Nephron progenitor cell (in vitro differentiated cells): ENCODE measurements at places on chromosomes 5 and 9.

DNA sequence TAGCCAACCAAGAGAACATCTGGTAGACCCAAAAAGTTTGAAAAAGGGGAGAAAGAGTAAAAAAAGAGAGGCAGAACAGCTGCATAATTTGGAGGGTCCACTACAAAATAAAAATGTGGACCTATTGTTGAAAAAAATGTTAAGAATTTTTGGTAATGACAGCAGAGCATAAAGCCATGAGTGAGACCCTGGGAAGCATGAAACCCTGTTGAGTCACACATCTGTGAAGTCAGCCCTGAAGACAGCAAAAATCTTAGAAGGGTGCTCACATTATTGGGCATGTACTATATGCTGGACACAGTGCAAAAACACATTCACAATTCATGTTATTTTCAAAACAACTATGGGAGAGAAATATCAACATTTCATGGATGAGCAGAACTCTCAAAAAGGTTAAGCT lies 56.4 kb upstream of the LIFR start:
- H3K27me3 ChIP-seq = no peaks in the 10 kb centered on the region
- DNase-seq = no peak
- no peak overlapping the region for H3K27ac ChIP-seq
- no peak overlapping the region for H3K4me3 ChIP-seq
- H3K4me1 ChIP-seq = peaks cover 26% of the 10 kb centered on the region
- no peaks in the 10 kb centered on the region for H3K36me3 ChIP-seq

DNA sequence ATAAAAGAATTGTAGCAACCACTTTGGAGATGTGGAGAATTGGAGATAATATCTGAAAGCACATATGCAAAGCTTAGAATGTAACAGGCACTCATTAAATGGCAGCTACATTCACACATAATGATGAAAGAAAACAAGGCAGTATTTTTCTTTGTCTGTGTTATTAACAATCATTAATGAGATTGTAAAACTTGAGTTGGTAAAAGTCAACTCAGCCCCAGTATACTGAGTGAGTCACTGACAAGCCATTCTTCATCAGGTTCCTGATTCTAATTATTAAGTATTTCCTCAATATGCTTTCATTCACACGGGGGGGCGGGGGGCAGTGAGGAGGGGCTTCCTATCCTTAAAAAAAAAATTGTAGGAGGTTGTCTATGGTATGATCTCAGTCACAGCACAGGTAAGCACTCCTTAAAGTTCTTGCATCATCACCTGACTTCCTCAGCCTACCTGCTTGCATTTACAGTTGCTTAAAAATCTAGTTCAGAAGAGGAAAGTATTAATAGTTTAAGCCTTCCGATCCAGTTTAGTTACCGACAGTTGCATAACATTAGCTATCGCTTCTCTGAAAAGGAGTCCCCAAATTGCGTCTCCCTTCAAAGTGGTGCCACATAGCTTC lies 379.8 kb downstream of the EFNA5 start:
- H3K27me3 ChIP-seq = peaks cover 3% of the 10 kb centered on the region
- peak overlapping the region; percentile 43 for H3K27ac ChIP-seq
- no peak for DNase-seq
- H3K36me3 ChIP-seq = no peaks in the 10 kb centered on the region
- H3K4me3 ChIP-seq = no peak overlapping the region

GRCh38 chr5:143646961-143647360 lies 165.0 kb upstream of the HMHB1 start:
- no peak for DNase-seq
- no peak overlapping the region for H3K4me3 ChIP-seq
- H3K27me3 ChIP-seq = peaks cover 7% of the 10 kb centered on the region
- H3K36me3 ChIP-seq = no peaks in the 10 kb centered on the region
- peak overlapping the region; percentile 68 for H3K27ac ChIP-seq
- H3K4me1 ChIP-seq = peaks cover 50% of the 10 kb centered on the region

DNA sequence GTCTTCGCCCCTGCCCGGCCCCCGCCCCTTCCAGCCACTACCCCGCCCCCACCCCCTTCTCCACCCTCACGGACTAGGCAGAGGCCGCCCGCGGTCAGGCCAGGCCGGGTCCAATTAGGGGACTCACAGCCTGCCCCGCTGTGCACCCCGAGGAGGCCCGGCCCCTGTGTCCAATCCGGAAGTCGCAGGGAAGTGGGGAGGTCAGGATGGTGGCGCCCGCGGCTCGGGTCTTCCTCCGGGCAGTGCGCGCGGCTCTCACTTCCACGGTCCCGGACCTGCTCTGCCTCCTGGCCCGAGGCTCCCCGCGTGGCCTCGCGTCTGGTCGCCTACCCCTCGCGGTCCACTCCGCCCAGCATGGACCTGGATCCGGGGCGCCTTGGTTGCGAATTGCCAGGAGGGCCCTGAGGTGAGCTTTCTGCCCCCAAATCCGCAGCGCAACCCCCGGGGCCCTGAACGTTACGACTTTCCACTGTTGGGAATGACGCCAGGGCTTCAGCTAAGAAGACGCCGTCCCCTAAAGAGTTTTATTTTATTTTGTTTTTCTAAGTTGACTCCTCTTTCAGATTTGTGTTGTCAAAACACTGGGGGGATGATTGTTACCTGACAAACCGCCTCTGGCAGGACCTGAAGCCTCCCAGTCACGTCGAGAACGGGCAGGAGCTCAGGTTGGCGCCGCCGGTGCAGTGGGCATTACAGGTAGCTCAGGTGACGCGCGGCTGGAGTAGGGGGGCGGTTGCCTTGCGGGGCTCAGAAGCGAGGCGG lies 763 bp upstream of the IRX2 start:
- H3K4me1 ChIP-seq = peaks cover 48% of the 10 kb centered on the region
- peak overlapping the region; percentile 79 for H3K4me3 ChIP-seq
- H3K27ac ChIP-seq = no peak overlapping the region
- H3K27me3 ChIP-seq = peaks cover 73% of the 10 kb centered on the region
- DNase-seq = no peak

- no peak overlapping the region for H3K4me3 ChIP-seq
- H3K27ac ChIP-seq = no peak overlapping the region
- H3K27me3 ChIP-seq = peaks cover 2% of the 10 kb centered on the region
- no peak for DNase-seq
These were observed 78.2 kb upstream of the HTR1A start for GRCh38 chr5:64040490-64040889.

DNA sequence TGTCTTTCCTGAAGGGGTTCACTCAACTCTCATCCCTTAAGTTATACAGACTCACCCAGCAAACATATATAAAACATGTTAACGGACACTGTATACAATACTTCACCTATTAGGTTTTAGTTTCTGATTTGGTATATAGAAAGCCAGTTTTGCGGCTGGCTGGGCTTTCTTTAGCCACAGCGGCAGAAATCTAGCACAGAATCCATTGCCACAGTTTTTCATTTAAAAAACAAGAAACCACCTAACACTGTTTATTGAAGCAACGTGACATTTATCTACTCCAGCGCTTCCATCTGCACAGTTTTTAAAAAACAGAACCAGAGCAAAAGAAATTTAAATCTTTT lies 67.3 kb downstream of the SNX30 start:
- DNase-seq = no peak
- peaks cover 8% of the 10 kb centered on the region for H3K36me3 ChIP-seq
- no peak overlapping the region for H3K27ac ChIP-seq

DNA sequence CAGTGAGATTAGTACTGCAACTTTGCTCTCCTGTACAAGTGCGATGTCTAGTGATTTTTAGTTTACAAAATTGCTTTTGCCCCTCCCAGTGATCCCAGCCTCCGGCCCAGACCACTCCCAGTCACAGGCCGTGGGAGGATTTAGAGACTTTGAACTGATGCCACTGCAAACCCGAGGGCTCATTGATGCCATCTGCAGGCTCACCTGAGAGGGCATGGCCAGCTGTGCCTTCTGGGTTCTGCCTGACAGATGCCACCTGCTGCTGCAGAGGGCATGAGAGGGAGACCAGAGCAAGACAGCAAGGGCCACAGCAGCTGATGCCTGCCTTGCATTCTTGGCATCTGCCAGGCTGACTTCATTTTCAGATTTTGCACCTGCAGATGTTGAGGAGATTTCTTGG lies 593.8 kb downstream of the CDK5RAP2 start:
- H3K27me3 ChIP-seq = peaks cover 22% of the 10 kb centered on the region
- no peaks in the 10 kb centered on the region for H3K4me1 ChIP-seq
- DNase-seq = no peak
- H3K36me3 ChIP-seq = no peaks in the 10 kb centered on the region
- H3K4me3 ChIP-seq = no peak overlapping the region

DNA sequence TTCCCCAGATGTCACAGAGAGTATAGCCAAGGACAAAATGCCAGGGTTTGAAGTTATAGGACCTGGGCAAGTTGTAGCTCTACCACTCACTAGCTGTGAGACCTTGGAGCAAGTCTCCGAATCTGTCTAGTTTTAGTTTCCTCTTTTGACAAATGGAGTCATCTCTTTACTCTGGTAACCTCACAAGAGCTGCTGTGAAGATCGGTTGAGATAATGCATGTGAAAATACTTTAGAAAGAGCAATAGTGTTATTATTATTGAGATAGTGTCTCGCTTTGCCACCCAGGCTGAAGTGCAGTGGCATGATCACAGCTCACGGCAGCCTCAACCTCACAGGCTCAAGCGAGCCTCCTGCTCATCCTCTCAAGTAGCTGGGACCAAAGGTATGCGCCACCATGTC lies 117.9 kb upstream of the NR5A1 start:
- no peak for DNase-seq
- H3K4me1 ChIP-seq = peaks cover 39% of the 10 kb centered on the region
- H3K4me3 ChIP-seq = no peak overlapping the region
- peaks cover 2% of the 10 kb centered on the region for H3K27me3 ChIP-seq

- no peak for DNase-seq
- H3K4me3 ChIP-seq = no peak overlapping the region
- H3K4me1 ChIP-seq = peaks cover 16% of the 10 kb centered on the region
- H3K27ac ChIP-seq = no peak overlapping the region
- H3K36me3 ChIP-seq = no peaks in the 10 kb centered on the region
- peaks cover 26% of the 10 kb centered on the region for H3K27me3 ChIP-seq
These were observed 111.5 kb upstream of the BASP1 start for GRCh38 chr5:17105744-17106418.

- no peaks in the 10 kb centered on the region for H3K36me3 ChIP-seq
- H3K4me3 ChIP-seq = no peak overlapping the region
- H3K27ac ChIP-seq = no peak overlapping the region
- no peaks in the 10 kb centered on the region for H3K4me1 ChIP-seq
- no peak for DNase-seq
These were observed 508.2 kb downstream of the CDK5RAP2 start for GRCh38 chr9:120071760-120072159.

- H3K4me1 ChIP-seq = peaks cover 29% of the 10 kb centered on the region
- H3K27ac ChIP-seq = no peak overlapping the region
- no peaks in the 10 kb centered on the region for H3K36me3 ChIP-seq
These were observed 54.7 kb downstream of the GAS1 start for GRCh38 chr9:86892576-86892975.

GRCh38 chr9:96089452-96090085 lies 212.4 kb downstream of the HSD17B3 start:
- no peak for DNase-seq
- H3K4me1 ChIP-seq = peaks cover 55% of the 10 kb centered on the region
- no peak overlapping the region for H3K4me3 ChIP-seq
- no peak overlapping the region for H3K27ac ChIP-seq
- peaks cover 8% of the 10 kb centered on the region for H3K27me3 ChIP-seq
- peaks cover 13% of the 10 kb centered on the region for H3K36me3 ChIP-seq

GRCh38 chr5:43000111-43000840 lies 39.8 kb downstream of the ANXA2R start:
- H3K27ac ChIP-seq = no peak overlapping the region
- H3K4me3 ChIP-seq = peak overlapping the region; percentile 77
- peaks cover 100% of the 10 kb centered on the region for H3K27me3 ChIP-seq
- H3K4me1 ChIP-seq = peaks cover 15% of the 10 kb centered on the region
- peak; percentile 66 for DNase-seq

GRCh38 chr5:72790186-72790585 lies 26.3 kb upstream of the TNPO1 start:
- H3K4me1 ChIP-seq = no peaks in the 10 kb centered on the region
- H3K27ac ChIP-seq = no peak overlapping the region
- no peak overlapping the region for H3K4me3 ChIP-seq
- H3K27me3 ChIP-seq = peaks cover 4% of the 10 kb centered on the region

DNA sequence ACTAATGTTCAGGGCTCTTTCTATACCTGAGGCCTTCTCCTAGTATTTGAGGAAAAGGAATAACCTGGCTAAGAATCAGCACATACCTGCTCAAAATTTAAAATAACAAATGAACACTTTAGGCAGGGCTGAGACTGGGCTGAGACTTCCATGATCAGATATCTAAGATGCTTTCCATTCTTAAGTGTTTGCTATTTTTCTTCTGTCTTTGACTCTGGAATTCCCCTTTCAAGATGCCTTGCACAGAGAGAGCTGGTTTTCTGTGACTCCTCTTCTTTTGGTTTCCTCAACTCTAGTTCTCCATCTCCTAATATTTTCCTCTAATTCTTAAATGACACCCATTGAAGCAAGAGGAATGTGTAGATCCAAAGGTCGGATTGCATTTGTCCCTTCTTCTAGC lies 61.1 kb downstream of the DPYSL3 start:
- no peak overlapping the region for H3K27ac ChIP-seq
- H3K36me3 ChIP-seq = peaks cover 9% of the 10 kb centered on the region
- H3K4me1 ChIP-seq = peaks cover 49% of the 10 kb centered on the region
- no peak overlapping the region for H3K4me3 ChIP-seq
- H3K27me3 ChIP-seq = peaks cover 12% of the 10 kb centered on the region

DNA sequence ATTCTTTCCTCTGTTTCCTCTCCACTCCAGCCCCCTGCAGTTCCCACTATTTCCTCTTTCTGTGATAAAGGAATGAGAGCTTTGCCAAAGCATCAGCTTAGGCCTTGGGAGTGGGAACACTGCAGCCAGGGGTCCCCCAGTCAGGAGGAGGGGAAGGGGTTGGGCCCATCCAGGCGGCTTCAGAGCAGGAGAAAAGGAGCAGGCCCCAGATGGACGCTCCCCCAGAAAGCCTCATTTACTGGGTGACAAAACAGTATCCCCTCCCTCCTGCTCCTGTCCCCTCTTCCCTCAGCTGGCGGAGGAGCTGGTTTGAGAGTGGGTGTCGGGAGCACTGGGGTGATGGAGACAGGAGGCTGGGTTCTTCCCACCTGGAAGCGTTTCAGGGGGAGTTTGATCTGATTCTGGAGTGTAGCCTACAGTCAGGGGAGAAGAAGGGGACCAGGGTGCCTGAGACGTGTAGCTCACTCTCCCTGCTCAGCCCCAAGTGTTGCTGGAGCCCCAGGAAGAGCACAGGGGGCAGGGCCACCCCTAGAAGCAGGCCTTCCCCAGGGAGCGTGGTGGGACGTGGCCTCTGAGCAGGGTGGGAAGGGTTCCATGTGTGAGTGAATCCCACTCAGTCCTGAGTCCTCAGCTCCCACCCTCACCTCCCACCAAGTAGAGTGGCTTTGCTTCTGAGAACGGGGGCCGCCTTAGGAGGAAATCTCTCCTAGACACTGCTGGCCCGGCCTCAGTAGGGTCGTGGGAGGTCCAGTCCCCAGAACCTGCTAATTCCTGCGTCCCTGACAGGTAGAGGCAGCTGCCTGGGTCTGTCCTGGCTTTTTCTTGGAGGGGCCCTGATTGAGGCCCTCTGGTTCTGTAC lies 173.1 kb downstream of the CACNA1B start:
- H3K4me3 ChIP-seq = no peak overlapping the region
- no peak for DNase-seq
- H3K4me1 ChIP-seq = peaks cover 28% of the 10 kb centered on the region
- H3K27ac ChIP-seq = peak overlapping the region; percentile 77
- H3K27me3 ChIP-seq = peaks cover 4% of the 10 kb centered on the region
- no peaks in the 10 kb centered on the region for H3K36me3 ChIP-seq
